ENCODE measurements at places on chromosomes 3 and 15.

- DNase-seq: no peak
These were observed 8.2 kb upstream of the TIMMDC1 start for GRCh38 chr3:119490153-119490552.

GRCh38 chr15:49715211-49715610 is 94.4 kb downstream of the DTWD1 start:
- no peak for DNase-seq

DNA sequence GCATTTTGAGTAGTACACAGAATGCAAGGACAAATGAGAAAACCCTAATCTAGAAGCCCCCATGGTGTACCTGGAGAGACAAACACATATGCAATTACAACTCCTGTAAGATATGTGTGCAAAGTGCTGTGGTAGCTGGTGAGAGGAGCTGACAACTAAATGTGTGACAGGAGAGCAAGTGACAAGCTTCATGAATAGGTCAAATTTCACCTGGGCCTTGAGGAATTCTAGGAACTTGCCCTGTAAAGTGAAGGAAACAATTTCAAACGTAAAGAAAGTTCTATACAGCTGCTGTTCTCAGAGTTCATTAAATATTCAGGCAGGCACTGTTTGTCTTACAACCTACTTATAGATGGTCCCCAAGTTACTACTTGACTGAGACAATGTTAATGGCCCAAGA is 437.0 kb downstream of the TUSC7 start:
- DNase-seq: no peak

GRCh38 chr3:108159105-108159504 is 63.1 kb downstream of the IFT57 start:
- DNase-seq: no peak

DNA sequence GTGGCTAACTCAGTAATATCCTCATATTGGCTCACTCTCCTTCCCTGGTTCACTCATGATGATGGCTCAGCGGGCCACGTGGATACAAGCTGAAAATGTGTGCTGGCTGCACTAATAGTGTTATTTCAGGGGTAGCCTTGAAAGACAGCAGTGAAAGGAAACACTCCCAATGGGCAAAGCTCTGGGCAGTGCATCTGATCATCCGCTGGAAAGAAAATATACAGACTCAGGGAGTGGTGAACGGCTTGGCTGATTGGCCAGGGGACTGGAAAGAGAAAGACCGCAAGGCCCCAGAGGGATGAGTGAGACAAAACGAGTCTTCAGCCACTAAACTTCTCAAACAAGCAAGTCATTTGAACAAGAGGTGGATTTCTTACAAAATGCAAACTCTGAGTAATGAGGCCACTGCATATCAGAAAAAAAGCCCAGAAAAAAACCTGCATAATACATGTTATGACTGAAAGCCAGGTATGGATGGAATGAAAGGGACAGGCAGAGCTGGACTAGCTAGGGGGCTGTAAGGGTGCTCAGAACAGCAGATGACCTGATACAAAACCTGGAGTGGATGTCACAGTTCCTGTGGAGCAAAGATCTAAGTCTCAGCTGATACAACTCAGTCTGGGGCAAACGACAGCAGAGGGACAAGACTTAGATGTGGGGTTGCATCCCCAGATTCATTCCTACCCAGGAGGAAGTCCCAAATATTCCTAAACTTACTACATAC is 33.3 kb downstream of the CMTM6 start:
- DNase-seq: no peak

DNA sequence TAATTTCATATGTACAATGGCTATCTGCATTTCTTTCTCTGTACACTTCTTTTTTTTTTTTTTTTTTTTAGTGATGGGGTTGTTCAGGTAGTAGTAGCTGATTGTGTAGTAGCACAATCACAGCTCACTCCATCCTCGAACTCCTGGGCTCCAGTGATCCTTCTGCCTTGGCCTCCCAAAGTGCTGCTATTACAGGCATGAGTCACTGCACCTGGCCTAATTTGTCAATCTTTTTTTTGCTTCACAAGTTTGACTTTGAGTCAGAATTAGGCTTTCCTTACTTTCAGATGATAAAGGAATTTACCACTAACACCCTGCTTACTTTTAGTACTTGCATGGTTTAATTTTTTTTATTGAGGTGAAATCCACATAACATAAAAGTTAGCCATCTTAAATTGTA is 28.0 kb downstream of the MAP1A start:
- DNase-seq: no peak

- DNase-seq: no peak
These were observed 254.3 kb upstream of the ICE2 start for GRCh38 chr15:60733196-60733595.

DNA sequence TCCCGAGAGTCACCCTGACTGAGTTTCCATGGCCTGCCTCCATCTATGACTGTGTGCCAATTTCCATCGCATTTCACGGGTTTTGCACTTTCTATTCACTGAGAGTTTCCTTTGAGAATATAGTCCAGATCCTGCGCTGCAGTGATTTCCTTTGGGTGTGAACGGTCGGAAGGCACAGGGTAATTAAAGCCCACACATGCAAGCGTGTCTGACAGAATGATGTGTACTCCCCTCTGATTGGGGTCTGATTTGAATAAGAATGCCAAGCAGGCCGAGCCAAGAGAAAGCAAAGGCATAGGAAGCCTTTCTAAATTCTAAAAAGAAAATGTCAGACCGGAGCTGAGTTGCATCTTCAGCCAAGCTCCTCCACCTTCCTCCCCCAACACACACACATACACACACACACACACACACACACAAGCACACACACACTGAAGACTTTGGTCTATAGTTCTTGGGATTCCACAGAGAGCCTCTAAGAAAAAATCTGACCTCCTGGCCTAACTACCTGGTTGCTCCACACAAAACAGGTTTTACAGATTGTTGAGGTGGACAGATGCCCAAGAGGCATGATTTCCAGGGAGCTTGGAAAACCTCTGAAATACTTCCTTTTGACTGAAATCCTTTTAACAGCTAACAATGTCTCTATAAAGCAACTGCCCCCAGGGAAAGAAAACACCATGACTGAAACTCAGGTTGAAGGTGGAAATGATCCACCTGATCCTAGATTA is 59.7 kb upstream of the LRRN1 start:
- DNase-seq: no peak

GRCh38 chr15:89068325-89068784 is 19.9 kb upstream of the ABHD2 start:
- no peak for DNase-seq

DNA sequence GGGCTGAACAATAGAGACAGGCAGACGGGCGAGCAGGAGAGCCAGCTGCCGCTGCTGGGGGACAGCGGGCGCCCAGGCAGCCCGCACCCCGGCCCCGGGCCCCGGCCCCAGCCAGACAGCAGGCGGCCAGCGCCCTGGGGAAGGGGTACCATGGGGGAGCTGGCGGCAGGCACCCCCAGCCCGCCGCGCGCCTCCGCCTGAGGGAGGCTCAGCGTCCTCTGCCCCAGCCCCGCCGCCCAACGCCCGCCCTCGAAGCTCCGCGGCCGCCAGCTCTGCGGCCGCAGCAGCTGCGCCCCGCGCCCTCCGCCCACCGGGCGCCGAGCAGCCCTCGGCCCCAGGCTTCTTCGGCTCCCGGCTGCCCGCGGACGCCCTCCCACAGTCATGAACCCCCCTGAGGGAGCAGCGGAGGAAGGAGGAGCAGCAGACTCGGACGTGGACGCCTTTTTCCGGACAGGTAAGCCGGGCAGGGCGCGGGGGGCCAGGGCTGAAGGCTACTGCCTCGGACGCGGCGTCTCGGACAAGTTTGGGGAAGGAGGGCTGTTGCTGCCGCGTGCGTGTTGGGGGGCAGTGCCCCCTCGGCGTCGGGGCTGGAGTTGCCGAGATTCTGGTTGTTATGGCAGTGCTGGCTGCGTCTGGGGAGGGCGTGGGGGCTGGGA is 41.6 kb upstream of the ROPN1 start:
- DNase-seq: peak; percentile 9

GRCh38 chr15:82894971-82895520 is 57.5 kb downstream of the HOMER2 start:
- no peak for DNase-seq

GRCh38 chr3:33426630-33427317 is 13.4 kb downstream of the UBP1 start:
- no peak for DNase-seq

DNA sequence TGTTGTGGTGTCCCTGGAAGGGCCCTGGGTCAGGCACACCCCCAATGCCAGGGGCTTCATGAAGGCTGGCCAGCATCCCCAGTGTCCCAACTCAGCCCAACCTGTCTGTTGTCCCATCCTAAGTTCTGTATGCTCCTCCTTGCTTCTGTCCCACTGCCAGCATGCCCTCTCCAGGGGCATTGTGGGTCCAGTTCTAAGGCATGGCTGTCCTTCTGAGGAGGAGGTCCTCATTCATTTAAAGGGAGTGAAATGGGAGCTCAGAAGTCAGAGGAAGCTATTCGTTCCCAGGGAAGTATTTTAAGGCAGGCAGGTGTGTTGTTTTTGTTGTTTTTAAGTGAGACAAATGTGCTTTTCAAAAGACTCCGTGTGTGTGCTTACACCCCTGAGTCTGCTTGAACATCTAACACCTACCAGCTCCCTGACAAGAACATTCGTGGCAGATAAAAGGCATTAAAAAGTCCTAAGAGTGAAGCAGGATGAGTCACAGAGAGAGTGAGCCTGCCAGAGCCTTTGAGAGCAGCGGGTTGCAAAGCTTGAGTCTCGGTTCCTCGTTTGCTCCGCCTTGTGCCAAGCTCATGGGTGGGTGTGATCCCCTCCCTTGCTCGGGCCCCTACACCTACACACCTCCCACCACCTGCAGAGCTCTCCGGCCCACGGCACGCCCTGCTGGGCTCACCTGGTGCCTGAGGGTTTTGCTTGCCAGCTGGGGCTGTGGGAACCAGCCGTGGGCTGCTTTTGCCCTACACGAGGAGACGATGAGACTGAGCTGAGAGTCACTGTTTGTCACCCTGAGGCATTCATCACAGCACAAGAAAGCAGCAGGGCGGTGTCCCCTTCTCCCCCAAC is 183.4 kb upstream of the TOPAZ1 start:
- no peak for DNase-seq

DNA sequence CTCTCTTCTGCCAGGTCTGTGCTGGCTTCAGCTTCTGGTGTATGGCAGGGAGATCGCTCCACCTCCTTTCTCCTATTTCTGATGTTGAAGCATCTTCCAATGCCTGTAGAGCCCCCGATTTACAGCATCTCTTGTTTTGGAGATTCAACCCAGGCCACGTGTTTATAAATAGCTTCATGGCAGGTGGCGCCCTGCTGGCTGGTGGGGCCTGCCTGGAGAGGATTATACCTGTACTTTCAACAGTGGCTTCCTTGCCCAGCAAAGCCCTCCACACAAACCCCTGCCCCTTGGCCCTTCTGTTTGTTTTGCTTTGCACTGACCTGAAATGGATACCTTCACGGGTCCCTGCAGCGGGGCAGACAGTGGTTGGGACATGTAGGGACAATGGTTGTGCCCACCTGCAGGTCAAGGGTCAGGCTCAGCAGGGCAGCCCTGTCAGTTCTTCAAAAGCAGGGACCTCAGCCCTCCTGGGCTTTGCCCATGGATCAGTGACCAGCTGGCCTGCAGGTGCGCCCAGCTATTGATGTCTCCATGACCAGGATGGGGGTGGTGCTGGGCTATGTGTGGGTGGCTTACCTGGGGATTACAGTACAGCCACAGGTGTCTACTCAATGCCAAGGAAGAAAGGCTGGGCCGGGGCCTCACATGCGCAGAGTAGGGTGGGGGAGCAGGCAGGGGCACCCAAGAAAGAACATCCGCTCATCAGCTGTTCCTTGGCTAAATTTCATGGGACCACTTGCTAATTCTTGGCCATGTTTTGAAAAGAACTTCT is 112.7 kb upstream of the PRR23C start:
- DNase-seq: no peak

DNA sequence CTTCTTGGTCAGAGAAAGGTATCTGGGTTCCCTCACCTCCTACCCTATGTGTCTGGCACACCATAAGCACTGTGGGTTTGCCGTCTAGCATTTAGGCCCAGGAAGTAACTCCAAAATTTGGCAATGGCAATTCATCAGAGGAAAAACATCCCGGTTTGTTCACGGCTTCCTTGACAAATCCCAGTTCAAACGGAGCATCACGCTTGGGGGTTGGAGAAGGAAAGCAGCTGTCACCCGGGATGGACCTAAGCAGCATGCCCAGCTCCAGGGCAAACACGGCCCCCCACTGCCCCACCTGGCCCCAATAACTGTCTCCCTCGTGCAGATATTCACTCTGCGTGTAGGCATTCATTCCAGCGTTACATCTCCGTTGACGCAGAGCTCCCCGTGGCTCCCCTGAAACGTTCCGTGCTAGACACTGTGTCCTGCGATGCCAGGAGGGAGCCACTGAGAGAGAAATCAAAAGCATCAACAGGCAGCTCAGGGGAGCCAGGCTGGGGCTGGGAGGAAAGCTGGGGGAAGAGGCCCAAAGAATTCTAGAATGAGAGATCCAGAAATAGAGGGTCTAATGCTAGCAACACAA is 41.4 kb downstream of the NTRK3 start:
- DNase-seq: no peak

DNA sequence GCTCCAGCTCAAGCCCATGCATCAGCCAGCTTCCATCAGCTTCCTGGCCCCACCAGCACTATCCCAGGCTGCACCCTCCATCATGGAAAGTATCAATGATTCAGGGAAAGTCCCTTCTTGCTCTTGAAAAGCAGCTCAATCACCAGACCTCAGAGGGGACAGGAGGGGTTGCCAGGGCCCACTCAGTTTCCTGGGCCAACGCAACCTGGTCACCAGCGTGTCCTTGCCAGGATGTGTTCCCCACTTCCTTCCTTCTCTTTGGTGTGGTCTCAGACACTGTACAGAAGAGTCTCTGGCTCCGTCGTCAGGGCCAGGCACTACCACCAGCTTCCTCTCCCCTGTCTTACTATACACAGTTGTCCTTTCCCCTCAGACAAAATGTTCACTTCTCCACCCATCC is 3.0 kb downstream of the HDC start:
- no peak for DNase-seq

DNA sequence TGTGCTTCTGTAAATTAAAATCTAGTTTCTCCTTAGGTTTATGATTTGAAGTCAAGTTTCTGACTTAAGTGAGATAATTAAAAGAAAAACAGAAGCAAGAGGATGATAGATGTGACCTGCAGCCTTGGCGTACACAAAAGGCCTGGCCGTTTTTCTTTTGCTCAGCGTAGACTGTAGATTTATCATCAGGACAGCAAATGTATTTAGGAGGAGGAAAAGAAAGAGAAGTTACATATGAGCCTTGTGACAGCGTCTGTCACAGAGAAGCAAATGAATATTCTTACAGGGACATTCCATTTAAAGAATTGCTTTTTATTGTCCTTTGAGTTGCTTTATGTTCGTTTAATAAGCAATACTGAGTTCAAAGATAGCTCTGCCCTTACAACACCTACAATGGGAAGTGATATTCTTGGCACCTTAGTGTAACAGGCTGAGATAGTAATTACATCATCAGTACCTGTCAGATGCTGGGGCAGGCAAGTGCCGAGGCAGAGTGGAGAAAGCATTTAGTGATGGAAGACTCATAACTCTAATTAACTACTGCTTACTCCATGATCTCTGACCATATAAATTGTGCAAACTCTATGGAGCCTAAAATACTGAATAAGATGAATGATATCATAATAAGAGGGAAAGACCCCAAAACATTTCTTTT is 311.5 kb downstream of the MFSD1 start:
- DNase-seq: no peak
